ENCODE measurements at places on chromosomes 12 and 14.

DNA sequence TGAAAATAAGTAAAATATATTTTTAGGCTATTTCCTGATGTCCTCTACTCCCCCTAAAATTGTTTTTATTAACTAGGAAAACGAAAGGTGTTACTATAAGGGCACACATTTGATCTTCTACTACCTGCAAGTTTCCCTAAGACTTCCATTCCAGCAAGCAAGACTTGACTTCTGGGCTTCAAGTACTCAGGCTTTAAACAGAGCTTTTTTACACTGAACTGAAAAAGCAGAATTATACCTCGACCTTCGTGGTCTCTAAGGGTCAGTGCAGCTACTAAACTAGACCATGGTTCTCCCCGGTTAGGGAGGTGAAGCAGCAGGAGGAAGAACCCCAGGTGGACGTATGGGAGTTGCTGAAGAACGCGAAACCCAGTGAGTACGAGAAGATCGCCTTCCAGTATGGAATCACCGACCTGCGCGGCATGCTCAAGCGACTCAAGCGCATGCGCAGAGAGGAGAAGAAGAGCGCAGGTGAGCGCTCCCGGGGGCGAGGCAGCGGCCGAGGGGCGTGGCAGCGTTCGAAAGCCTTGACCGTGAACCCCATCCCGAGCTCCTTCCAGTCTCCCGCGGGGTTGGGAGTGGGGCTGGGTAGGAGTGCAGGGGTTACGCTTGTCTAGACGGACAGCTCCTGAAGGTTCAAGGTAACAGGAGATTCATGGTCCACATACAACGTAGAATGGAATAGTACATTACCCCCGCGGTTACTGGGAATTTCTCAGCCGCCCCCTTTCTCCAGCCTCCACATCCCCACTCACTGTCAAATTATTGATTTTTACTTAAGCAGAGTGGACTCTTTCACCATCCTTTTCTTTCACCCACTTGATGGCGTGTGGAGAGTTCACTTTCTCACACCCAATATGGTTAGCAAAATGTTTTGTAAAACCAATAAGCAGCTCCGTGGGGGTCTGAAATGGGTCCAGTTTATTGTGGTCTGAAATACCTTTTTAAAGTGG lies 47.6 kb downstream of the MYBPC1 start:
- DNase-seq: no peak

- no peak for DNase-seq
Observed at GRCh38 chr14:106396999-106397398, 870.6 kb downstream of the TMEM121 start.

DNA sequence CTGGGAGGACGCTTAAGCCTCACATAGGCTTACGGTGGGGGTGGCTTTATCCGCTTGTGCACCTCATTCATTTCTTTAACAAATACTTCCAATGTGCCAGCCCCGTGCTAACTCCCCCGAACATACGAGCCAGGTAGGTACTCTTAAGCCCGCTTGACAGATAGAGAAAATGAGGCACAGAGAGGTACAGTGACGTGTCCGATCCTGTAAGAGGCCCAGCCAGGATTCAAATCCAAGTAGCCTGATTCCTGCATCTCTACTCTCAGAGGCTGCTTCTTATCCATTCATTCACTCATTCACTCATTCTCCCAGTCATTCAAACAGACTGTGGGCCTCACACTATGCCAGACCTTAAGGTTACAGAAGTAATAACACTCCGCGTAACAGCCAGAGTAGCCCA lies 477 bp downstream of the OAS3 start:
- DNase-seq: no peak

DNA sequence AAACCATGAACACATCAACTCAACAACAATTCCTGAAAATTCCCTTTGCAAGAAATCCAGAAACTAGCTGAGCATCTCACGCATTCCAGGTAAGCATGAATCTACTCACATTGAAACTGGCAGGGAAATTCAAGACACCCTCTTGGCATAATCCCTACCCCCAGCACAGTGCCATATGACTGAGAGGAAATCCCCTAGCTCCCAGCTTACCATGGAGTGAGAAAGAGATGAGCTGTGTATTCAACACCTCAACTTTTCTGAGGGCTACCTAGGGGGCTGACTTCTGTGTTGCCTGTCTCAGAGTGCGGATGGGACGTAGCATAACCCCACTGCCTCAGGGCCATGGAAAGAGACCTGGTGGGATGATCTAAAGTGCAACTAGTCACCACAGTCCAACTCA lies 37.7 kb upstream of the GPR132 start:
- DNase-seq: no peak

All from fibroblast of skin of right biceps (primary cell).